Activated CD4-positive, alpha-beta T cell treated with anti-CD3 and anti-CD28 coated beads for 4 hours (primary cell): ENCODE measurements at places on chromosomes 7 and 10.

DNA sequence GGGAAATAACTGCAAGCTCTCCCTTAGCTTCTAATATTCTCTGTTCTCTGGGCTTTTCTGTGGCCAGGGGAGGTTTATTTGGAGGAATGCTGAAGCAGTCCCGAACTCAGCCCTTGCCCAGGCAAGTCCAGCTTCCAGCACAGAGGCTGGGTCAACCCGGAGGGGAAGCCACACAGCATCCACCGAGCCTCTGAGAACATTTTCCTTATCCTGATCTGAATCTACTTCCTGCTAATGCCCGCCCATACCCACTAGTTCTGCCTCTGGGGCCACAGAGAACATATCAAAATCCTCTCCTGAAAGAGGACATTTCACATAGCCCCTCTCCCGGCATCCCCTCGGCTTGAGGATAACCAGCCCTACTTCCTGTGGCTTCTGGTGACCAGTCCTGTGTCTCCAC lies 31.1 kb downstream of the SH3PXD2A start:
- DNase-seq = no peak

GRCh38 chr7:75963381-75963995 lies 30.9 kb downstream of the TMEM120A start:
- no peak for DNase-seq

DNA sequence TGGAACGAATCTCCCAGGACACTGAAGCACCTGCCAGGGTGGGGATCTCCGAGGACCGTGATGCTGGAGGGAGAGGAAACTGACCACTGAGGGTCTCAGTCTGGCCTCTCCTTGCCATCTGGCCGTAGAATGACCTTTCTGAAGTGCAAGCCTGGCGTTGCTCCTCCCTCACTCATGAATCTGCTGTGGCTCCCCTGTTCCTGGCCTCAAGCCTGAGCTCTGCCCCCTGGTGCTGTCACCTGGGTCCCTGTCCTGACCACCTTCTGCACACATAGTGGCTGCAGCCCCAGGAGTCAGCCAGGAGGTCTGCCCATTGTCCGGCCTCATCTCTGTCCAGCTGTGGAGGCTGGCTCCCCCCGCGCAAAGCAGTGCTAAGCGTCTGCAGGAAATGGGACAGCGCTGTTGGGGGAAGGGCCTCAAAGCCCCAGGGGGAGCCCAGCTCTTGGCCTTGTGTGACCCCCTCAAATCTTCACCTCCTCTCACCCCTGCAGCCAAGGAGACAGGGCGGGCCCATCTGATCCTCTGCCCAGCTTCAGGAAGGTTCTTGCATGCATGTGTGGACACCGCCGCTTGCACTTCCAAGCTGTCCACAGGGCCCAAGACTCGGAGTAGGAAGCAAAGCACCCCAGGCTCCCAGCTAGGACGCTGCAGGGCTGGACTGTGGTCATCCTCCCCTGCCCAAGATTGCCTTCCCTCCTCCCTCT lies 65.7 kb downstream of the MYL10 start:
- no peak for DNase-seq

GRCh38 chr10:63713191-63714144 lies 192.3 kb downstream of the REEP3 start:
- DNase-seq = no peak

DNA sequence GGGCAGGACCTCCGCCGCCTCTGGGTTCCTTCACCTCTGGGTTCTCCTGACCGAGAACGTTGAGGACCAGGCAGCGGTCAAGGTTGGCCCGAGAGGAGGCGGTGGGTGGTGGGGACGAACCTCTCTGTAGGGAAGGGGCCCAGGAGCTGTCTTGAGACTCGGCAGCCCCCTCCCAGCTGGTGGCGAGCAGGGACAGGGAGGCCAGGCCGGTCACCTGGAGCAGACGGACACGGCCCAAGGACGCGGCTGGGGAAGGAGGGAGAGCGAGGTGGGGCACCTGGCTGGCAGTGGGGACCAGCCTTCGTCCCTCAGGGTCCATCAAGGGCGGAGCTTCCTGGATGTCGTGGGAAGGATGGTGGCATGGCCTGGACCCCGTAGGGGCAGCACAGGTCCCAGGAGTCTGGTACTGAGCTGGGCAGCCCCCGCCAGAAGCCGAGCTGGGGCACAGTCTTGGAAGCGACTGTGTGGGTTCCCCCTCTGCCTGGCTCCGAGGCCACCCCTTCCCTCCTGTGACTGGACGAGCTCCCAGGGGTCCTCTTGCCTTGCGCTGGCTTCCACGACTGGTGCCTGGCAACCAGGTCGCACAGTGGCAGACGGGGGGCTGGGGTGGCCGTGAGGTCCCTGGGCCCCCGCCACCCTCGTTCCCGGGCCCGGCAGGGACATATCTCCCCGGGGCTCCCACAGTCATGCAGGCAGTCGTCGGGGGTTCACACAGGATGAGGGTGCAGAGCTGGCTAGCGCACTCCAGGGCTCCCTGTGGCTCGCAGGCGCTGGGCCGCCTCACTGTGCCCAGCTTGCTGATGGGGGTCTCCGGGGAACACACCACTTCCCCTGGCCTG lies 89.9 kb downstream of the DNAJB6 start:
- no peak for DNase-seq
